ENCODE measurements at places on chromosomes 6 and 20.

GRCh38 chr6:33431880-33432541 is 12.1 kb downstream of the SYNGAP1 start:
- no peak for DNase-seq

- no peak for DNase-seq
These were observed 144.9 kb upstream of the OLIG3 start for GRCh38 chr6:137638926-137639706.

- DNase-seq: no peak
These were observed 6.7 kb upstream of the DNAAF9 start for GRCh38 chr20:3414122-3414521.

GRCh38 chr6:143271024-143271423 is 179.5 kb downstream of the ADAT2 start:
- no peak for DNase-seq

DNA sequence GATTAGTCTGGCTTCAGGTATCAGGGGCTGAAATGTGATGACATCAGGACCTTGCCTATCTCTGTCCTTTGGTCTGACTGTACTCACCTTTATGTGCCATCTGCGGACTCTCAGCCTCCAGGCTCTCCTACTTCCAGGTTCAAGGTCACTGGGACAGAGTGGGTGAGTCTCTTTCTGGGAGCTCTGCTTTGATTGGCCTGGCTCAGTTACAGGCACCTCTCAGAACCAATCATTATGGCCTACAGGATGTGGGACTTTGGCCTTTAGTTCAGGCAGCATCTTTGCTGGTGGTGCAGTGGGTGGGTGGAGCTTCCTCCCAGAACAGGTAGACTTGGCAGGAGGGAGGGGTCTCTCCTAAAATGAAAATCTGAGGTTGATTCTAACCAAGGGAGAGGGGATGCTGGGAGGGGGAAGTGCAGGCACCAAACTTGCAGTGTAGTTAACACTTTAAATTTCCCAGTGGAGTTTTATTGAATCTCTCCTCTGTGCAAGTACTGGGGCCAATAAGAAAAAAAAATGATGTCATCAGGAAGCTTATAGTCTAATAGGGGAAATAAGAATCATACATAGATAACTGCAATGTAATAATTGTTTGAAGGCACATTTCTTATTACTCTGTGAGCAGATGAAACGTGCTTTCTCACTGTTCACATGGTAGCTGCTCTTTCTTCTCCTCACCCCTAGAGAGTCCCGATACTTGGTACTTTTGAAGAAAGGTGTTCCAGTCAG is 53.4 kb downstream of the SLC24A3 start:
- DNase-seq: no peak

DNA sequence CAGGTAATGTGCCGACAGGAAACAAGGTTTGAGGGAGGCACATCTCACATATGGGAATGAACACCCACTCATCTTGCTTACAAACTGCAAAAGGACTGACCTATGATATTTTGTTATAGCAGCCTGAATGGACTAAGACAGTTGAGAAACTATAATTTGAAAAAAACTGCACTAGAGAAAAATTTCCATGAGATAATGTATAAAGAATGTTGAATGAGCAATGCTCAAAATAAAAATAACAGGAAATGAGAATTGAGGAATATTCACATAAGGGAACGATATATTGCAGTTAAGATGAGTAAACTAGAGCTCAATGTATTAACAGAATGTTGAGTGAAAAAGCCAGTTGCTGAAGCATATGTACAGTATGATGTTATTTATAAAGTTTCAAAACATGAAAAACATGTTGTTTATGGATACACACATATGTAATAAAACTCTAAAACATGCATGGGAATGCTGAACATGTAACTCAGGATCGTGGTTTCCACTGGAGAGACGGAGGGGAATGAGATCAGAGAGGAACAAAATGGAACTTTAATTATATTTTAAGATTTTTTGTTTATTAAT is 6.3 kb upstream of the TBC1D22B start:
- DNase-seq: no peak
